Fibroblast of skin of right biceps (primary cell): ENCODE measurements at places on chromosomes 1 and 21.
A peak's percentile ranks its signal among the peaks of the same experiment; 100 is the strongest.

DNA sequence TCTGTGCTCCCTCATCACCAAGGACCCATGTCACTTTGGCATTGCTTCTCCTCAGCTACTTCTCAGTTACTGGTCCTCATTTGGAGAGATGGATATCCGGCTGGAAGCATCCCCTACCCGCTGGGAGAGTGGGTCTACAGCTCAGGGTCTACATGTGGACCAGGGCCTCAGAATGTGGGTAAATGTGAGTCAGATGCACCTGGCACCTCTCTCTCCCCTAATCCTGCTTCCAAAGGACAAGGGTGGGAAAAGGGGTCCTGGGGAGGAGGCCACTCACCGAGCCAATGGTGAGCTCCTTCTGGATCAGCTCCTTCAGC, 908 bp downstream of the S100A6 start:
- DNase-seq, result no peak

DNA sequence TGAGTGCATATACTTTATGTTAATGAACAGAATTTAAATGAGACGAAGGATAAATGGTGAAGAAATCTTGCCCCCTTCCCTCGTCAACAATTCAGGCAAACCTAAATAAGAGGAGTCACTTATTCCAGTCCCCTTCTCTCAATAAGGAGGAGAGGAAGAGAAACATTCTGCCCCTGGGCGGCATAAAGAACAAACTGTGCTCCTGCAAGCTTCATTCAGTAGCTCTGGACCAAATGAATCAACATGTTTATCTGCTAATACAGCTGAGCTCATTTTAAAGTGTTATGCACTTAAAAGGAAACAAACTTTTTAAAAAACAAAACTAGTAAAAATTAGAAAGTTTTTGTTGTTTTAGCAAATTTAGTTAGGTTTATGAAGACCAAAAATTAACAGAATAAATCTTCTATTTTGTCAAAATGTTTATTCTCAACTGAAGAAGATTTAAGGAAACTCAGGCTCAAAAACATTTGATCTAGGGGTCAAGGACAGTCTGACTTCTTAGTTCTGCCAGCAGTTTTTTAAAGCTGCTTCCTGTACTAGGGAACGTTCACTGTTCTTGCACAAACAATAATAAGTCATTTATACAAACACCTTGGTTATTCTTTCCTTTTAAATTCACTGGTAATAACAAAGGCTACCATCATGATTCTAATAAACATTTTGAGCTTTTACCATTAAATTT, 58.3 kb downstream of the AKT3 start:
- DNase-seq, result no peak

GRCh38 chr1:73839922-73840321, 358.1 kb downstream of the LRRIQ3 start:
- peak; percentile 4 for DNase-seq

GRCh38 chr1:92411511-92411910, 75.2 kb downstream of the GFI1 start:
- DNase-seq, result peak; percentile 74

- peak; percentile 45 for DNase-seq
Measured at GRCh38 chr1:7646981-7647901, 123.9 kb upstream of the VAMP3 start.

DNA sequence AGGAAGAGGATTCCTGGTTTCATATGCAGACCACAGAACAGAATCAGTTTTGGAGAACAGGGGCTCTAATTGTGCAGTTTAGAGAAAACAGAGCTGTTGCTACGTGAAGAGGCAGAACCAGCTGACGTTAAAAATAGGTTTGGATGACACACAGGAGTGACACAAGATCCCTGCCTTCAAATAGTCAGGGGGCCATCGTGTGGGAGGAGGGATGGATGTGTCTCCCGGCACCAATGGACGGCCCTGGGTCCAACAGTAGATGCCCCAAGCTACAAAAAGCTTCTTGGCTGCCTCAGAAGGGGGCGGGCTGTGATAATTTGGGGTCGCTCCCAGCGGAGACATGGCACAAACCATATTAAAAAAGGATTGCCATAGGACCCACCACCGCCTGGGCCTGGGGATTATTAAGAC, 87.8 kb downstream of the MRPL37 start:
- peak; percentile 84 for DNase-seq

DNA sequence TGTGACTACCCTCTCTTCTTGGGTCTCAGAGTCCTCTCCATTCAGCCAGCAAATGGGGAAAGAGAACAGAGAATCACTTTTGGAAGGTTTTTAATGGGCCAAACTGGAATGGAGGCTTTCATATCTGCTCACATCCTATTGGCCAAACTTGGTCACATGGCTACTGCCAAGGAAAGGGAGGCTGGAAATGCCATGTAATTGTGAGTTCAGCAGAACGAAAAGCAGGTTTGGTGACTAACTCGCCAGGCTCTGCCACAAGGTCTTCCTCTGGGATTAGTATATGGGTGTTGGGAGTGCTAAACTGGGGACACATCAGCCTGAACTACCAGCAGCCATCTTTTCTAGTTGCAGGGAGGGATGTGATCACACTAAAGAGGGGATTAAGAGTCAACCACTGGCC, 19.2 kb downstream of the RD3 start:
- DNase-seq, result no peak

- peak; percentile 5 for DNase-seq
Measured at GRCh38 chr21:39972976-39973770, 105.9 kb downstream of the PCP4 start.

DNA sequence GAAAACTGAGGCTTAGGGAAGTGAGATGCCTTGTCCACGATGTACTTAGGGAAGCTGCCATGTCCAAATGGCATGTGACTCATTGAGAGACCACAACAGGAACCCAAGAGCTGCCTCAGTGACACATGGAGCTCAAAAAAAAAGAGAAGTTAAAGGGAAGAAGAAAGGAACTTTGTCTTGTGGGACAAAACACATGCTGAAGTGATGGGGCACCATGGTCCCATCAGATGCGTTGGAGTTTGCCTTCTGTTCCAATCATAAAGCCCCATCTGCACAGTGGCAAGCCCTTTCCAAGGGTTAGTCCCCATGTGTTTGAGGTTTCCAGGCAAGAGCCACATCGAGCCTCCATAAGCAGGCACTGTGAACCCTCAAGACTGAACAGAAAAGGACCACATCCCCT, 8.0 kb downstream of the MED8 start:
- no peak for DNase-seq

DNA sequence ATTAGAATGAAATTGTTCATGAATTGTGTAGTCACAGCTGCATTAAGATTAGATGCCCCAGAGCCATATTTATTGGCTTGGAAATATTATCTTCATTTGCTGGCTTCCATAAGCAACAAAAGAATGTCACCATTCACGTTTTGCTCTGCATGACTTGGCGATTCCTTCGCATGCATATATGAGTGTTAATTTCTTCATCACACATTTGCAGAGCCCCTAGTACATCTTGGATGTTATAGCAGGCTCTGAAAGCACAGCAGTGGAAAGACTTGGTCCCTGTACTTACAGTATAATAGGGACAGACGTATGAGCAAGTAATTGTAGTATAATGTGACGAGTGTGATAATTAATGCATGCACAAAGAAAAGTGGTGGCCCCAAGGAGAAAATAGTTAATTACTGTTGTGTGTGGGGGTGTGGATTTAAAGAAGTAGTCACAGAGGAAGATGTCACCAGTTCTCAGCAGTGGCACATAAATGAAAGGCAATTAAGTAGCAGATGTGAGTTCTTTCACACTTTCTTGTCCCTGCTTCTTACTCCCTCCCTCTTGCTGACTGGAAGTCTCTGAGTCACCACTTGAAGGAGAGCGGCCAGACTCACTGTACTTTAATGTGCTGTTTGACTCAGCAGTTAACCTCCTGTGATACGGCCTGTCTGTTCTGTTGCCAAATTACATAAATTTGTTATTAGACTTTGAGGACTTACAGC, 21.0 kb downstream of the S100A10 start:
- DNase-seq, result peak; percentile 90

- peak; percentile 69 for DNase-seq
Measured at GRCh38 chr1:201447903-201448871, 20.8 kb downstream of the PHLDA3 start.

DNA sequence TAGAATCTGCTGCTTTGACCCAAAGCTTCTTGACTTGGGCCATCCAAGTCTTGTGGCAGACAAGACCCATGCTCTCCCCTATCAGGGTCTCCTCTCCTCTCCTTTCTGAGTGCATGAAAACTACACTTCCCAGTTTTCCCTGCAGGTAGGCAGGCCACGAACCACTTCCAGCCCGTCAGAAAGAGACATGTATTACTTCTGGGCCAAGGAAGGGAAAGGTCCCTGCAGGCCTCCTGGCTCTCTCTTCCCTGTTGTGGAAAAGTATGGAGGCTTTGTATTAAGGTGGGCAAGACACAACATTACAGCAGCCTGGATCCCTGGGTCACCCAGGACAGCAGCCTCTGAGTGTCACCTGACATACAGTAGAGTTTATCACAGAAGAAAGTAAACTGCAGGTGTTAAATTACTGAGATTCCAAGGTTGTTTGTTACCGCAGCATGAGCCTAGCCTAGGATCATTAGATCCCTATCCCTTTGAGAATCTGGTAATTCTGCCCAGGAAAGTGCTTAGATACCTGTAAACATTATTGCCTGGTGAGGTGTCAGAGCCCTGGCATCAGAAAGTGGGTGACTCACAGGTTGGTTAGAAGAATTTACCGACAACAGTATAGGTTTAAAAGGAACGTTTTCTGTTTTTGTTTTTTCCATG, 717.3 kb downstream of the MATN1 start:
- DNase-seq, result no peak

DNA sequence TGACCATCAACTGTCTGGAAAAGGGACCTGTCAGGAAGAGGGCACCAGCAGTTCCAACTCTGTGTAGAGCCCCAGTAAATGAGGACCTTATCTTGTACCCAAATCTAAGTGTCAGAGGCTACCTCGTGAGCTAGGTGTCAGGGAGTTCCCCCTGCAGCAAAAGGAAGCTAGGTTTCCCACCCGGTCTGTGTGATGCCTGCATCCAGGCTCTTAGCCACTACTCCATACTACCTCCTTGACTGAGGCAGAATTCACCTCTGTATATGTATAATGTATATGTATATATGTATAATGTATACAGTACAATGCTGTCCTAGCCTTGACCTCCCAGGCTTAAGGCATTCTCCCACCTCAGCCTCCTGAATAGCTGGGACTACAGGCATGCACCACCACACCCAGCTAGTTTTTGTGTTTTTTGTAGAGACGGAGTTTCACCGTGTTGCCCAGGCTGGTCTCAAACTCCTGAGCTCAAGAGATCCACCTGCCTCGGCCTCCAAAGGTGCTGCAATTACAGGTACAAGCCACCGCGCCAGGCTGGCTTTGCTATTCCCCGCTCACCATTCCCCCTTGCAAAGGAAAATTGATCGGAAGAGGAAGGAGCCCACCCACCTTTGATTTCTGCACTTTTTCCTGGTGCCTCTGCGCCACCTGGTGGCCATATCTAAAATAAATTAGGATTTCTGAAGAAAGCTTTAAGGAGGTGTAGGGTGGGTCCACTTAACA, 15.7 kb upstream of the LUZP1 start:
- DNase-seq, result peak; percentile 41

- peak; percentile 22 for DNase-seq
Measured at GRCh38 chr21:26918323-26919079, 48.4 kb downstream of the ADAMTS5 start.

- no peak for DNase-seq
Measured at GRCh38 chr1:213993929-213994328, 6.2 kb downstream of the PROX1 start.

GRCh38 chr1:5274527-5274926, 620.1 kb downstream of the AJAP1 start:
- no peak for DNase-seq

- no peak for DNase-seq
Measured at GRCh38 chr1:15218287-15219279, 28.4 kb upstream of the FHAD1 start.

DNA sequence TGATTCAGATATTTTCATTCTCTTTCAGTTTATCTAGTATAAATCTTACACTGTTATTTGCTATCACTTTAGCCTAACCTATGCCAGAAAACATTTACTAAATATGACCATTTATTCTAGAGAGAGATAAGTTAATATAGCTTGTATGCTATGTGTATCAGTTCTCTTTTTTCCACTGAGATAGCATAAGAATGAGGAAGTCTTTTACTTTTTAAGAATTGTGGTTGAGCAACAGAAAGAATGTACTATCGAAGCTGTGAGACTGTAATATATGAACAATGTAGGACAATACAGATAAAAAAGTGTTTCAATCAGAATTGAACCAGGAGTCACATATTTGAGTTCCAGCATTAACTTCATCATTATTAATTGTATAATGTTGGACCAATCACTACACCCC, 479.9 kb upstream of the PLXNA2 start:
- no peak for DNase-seq

- no peak for DNase-seq
Measured at GRCh38 chr1:175871647-175872046, 128.3 kb upstream of the TNR start.

DNA sequence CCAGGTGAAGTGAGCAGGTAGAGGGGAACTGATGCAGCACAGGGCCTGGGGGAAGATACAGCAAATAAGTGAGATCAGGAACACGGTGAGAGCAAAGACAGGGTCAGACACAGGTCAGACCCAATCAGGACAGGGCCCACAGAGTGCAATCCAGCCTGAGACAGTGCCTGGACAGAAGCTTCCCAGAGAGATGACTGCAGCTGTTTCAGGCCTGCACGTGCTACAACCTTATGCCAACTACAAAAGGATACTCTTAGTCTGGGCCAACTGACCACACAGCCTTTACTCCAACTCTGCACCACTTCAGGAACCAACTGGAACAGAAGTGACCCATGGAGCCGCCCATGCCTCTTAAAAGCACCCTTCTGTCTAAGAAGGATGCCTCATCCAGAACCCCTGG, 228.0 kb downstream of the TOMM20 start:
- no peak for DNase-seq

DNA sequence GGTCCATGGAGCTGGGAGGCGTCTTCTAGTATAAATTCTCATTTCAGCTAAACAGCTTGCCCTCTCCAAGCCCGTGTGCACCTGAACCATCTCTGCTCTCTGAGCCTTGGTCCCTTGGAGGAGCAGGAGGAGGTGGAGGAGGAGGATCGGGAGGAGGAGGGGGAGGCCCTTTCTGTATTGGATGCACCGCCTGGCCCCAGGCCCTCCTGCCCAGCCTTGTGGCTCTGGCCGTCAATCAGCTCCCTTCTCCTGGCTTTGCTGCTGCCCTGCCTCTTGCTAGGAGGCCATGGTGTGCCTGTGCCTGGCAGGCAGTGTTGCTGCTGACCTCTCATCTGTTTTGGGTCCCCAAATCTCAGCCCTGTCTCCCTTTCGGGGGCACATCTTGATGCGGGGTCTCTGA, 9.0 kb downstream of the COL18A1 start:
- DNase-seq, result no peak
